ENCODE measurements at places on chromosomes 1 and 21.

- DNase-seq: no peak
Observed at GRCh38 chr1:214310777-214311690, 30.1 kb downstream of the SMYD2 start.

- DNase-seq: no peak
Observed at GRCh38 chr1:203458078-203458477, 17.5 kb upstream of the PRELP start.

GRCh38 chr21:36211660-36212512 lies 55.3 kb downstream of the DOP1B start:
- DNase-seq: peak; percentile 83

- no peak for DNase-seq
Observed at GRCh38 chr1:224700918-224701531, 84.9 kb downstream of the CNIH3 start.

GRCh38 chr1:241627453-241628259 lies 12.5 kb downstream of the CHML start:
- DNase-seq: peak; percentile 79

- peak; percentile 53 for DNase-seq
Observed at GRCh38 chr1:92577261-92577895, 90.7 kb upstream of the GFI1 start.

- peak; percentile 55 for DNase-seq
Observed at GRCh38 chr1:35568975-35569395, 4.1 kb upstream of the TFAP2E start.

DNA sequence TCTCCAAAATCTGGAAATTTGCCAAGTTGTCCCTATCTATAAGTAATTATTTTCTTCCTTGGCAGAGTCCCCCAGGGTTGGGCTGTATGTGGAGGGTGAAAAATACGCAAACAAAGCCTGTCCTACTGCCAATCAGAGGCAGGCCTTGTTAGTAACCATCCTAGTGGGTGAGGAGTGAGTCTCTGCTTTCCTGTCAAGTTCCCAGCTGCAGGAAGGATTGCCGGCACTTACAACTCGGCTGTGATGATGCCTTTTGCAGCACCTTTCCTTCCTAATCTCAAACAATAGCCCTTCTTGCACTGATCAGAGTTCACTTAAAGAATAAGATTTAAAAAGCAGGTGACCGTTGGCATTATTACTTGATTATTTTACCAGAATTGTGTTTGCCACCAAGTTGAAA lies 31.3 kb upstream of the FGGY start:
- no peak for DNase-seq

DNA sequence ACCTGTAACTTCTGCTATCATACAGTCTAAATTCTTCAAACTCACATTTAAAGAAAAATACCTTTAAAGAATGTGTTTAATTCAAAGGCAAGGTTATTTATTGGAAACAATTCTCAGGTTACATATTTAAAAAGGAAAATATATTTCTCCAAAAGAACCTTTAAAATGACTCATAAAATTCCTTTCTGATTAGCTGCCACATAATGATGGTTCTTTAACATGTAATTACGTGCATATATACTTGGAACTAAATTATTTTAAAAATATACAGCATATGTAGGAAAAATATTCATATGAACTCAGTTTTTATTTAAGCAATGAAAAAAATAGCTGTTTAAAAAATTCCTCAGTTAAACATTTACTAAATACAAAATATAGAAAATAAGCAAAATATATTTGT lies 173.6 kb downstream of the COP1 start:
- peak; percentile 77 for DNase-seq

- peak; percentile 1 for DNase-seq
Observed at GRCh38 chr1:7827126-7827955, 25.5 kb downstream of the UTS2 start.

DNA sequence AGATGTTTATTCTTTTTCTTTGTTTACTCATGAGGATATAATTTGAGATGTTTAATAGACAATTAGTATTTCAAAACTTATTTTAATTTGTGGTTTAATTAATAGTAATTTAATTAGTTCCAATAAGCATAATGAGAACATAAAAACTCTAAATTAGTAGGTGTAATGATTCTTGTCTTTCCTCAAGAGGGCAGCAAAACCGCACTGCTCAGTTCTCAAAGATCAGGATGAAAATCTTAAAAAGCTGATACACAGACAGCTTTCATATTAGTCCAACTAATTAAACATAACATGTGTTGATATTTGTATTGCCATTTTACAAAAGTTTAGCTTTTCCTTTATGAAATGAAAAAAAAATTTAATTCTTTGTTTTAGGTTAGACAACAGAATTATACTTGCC lies 106.7 kb upstream of the C21orf91 start:
- peak; percentile 33 for DNase-seq

GRCh38 chr1:48571303-48571987 lies 99.4 kb upstream of the SPATA6 start:
- no peak for DNase-seq

DNA sequence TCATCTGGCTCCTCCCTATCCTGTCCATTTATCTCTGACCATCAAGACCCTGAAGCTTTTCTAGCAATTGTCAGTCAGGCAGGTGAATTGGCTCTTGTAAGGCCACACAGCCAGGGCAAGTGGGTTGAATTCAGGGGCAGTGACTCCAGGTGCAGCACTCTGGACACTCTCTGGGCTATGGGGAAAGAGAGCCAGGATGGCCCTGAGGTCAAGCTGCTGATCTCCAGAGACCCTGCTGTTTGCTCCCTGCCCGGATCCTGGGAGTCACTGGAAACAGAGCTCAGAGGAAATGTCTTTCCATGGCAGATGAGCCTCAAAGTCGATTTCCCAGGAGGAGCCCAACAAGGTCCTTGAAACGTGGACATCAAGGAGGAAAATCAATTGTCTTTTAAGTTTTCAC lies 184.4 kb downstream of the C1orf94 start:
- DNase-seq: no peak

GRCh38 chr1:182453631-182454030 lies 3.7 kb downstream of the RGSL1 start:
- DNase-seq: no peak

DNA sequence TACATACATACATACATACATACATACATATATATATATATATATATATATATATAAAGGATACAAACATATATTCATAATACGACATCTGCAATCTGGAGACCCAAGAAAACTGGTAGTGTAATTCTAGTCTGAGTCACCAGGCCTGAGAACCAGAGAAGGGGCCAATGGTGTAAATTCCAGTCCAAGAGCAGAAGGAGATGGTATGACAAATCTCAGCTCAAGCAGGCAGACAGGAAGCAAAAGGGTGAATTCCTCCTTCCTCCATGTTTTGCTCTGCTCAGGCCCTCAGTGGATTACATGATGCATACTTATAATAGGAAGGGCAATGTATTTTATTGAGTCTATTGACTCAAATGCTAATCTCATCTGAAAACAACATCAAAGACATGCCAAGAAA lies 1060.4 kb upstream of the TMPRSS15 start:
- DNase-seq: no peak

GRCh38 chr1:159185121-159185520 lies 13.7 kb downstream of the CADM3 start:
- peak; percentile 6 for DNase-seq

DNA sequence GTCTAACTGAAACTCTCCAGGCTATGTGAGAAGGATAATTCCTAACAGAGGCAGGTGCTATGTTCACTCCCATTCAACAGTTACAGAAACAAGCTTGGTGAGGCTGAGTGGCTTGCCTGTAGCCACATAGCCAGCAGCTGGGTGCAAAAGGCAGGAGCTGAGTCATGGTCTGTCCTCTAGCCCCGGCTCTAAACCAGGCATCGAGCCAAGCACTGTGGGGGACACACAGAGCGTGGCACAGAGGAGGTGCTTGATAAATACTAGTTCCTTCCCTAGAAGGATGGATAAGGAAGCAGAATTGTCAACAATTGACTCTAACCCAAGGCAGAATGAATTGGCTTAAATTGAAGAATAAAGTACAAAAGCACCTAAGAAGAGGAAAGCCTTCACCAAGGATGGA lies 10.4 kb upstream of the KCNA2 start:
- DNase-seq: no peak

DNA sequence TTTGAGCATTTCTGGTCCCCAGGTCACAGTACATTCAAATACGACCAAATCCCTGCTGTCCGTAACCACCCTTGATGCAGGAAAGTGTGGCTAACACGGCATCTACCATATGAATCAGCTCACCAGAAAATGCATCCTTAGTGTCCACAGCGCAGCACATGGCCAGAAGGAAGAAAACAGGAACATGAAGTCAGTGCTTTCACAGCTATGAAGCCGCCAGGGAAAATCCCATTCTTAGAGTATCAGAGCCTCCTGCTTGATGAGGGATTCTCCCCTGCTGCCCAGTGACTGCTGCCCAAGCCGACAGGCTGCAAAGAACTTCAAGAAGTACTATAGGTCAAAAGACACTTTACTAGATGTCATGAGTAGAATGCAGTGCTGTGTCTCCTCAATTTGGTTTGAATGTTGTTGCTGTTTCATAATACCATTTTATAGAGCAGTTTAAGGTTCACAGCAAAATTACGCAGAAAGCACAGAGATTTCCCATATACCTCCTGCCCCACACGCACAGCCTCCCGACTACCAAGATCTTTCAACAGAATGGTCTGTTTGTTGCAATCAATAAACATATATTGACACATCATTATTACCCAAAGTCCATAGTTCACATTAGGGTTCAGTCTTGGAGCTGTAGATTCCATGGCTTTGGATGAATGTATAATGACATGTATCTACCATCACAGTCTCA lies 14.5 kb downstream of the TIAM1 start:
- DNase-seq: no peak
